ENCODE measurements at places on chromosomes 5 and 9. TPM values are rescaled to one million over a fixed set of nuclear protein-coding genes. Genes with fewer than 3 reads are reported as not detected.

The ELAVL2 gene
- 3.2 TPM for total RNA-seq

The TNFSF8 gene
- 1.6 TPM for total RNA-seq

The ANKDD1B gene
- total RNA-seq = 1.6 TPM

The CDC20B gene
- total RNA-seq = not detected

The OR1N2 gene
- not detected for total RNA-seq

- no peak for DNase-seq
Observed at GRCh38 chr9:89277454-89277853, 33.5 kb upstream of the CKS2 start.

DNA sequence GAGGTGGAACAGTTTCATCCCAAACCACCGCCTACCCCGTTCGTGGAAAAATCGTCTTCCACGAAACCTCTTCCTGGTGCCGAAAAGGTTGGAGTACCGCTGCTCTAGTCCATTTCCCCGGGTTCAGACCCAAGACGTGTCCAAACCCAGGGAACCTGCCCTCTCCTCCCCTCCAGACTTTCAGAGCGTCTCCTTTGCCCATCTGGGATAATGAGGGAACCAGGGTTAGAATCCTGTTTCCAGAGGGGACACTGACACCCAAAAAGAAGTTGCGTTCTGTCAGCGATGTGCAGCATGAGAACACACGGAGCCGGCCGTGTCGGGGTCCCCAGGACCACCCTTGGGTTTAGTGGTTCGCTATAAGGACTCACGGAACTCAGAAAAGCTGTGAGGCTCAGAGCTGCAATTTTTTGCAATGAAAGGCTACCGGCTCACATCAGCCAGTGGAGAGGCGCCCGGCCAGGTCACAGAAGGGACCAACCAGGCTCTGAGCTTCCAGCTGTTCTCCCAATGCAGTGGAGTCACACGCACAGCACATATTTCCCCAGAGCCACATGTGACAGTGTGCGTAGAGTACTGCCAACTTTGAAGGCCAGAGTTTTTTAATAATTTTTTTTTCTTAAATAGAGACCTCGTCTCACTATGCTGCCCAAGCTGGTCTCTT is 19.4 kb downstream of the LAMC3 start:
- no peak for DNase-seq

- DNase-seq = no peak
Observed at GRCh38 chr5:41539454-41539853, 29.1 kb upstream of the PLCXD3 start.

DNA sequence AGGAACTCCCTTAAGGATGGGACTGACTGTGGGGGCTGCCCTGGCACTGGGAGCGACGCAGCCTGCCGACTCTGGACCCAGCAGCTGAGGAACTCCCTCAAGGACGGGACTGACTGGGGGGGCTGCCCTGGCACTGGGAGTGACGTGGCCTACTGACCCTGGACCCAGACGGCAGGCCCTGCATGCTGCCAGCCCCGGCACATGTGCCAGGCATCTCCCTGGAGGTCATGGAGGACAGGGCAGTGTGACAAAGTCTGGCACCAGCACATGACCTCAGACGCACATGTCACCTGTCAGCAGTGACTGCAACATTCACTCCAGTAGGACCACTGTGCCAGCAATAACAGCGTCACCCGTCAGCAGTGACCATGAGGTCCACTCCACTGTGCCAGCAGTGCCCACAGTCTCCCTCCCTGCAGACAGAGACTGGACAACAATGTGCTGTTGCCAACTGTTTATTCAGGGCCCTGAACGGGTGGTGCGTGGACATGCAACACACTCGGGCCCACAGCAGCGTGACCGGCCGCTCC is 4.5 kb downstream of the FBXW5 start:
- DNase-seq = no peak

GRCh38 chr9:85884256-85884655 is 56.7 kb upstream of the NAA35 start:
- DNase-seq = no peak

- no peak for DNase-seq
Observed at GRCh38 chr5:40928886-40929448, 19.7 kb downstream of the C7 start.

DNA sequence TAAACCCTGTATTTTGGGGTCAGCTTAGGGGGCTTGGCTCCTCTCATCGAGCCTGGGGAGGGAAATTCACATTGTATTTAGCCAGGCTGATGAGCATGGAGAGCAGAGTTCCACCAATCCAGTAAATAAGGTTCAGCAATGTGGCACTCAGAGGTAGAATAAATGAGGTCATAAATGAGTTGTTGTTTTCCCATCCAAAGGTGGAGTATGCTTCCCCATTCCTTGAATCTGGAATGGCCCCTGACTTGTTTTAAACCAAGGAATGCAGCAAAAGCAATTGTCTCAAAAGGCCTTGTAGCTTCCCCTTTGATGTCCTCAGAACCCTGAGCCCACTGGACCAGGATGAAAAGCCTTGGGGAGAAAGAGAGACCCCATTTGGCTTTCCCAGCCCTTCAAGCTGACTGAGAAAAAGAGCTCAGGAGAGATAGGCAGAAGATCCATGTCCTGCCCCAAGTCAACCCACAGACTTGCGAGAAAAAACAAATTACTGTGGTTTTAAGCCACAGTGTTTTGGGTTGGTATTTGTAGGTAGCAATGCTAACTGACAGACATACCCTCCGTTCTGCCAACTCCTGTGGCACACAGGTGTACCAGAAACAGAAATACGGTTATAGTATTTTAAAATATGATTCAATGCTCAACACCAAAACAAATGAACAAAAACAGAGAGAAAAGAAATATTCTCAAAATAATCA is 566.0 kb upstream of the DMAC1 start:
- no peak for DNase-seq

GRCh38 chr9:93585695-93586094 is 9.3 kb downstream of the PHF2 start:
- DNase-seq = no peak

DNA sequence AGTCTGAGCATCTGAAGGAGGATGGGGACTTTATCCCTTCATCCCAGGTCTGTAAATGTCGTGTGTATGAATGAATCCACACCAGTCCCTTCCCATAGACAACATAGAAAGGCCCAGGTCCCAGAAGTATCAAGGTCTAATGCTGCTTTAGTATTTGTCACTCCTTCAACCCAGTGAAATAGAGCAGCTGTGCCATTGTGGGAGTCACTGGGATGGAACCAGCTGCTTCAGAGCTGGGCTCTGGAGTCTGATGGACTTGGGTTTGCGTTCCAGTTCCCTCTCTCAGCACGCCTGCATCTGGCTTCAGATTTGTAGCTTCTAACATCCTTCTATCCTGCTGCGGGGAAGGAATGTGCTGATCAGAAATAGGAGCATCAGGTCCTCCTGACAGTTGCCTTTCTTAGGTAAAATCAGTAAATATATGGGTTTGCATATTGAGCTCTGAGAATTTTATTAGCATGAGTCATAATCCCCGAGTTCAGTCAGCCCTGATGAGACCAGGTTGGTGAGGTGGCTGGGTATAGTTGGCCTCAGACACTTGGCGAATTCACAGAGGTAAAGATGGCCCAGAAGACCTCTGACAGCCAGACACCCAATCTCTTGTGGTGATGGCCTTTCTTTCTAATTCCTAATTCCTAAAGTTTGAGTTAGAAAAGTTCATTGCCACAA is 10.1 kb downstream of the ACO1 start:
- DNase-seq = no peak

GRCh38 chr5:151383011-151383410 is 35.7 kb upstream of the SLC36A2 start:
- no peak for DNase-seq

DNA sequence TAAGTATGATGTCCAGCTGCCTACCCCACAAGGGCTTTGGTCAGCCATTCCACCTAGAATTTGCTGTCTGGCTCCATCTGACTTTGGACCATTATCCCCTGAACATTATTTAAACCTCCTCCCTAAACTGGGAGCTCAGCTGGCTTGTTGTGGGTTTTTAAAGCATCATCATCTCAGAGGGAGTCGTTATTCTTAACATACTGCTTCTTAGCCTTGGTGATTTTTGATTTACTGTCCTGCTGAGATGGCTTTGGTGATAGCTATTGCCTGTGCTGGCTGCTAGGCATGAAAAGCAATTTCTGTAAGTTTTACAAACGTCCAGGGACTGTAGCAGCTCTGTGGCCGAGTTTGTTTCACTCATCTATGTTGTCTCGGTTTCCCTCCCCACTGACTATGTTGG is 256.1 kb downstream of the NR3C1 start:
- no peak for DNase-seq

- no peak for DNase-seq
Observed at GRCh38 chr5:80713631-80714030, 58.8 kb upstream of the DHFR start.

DNA sequence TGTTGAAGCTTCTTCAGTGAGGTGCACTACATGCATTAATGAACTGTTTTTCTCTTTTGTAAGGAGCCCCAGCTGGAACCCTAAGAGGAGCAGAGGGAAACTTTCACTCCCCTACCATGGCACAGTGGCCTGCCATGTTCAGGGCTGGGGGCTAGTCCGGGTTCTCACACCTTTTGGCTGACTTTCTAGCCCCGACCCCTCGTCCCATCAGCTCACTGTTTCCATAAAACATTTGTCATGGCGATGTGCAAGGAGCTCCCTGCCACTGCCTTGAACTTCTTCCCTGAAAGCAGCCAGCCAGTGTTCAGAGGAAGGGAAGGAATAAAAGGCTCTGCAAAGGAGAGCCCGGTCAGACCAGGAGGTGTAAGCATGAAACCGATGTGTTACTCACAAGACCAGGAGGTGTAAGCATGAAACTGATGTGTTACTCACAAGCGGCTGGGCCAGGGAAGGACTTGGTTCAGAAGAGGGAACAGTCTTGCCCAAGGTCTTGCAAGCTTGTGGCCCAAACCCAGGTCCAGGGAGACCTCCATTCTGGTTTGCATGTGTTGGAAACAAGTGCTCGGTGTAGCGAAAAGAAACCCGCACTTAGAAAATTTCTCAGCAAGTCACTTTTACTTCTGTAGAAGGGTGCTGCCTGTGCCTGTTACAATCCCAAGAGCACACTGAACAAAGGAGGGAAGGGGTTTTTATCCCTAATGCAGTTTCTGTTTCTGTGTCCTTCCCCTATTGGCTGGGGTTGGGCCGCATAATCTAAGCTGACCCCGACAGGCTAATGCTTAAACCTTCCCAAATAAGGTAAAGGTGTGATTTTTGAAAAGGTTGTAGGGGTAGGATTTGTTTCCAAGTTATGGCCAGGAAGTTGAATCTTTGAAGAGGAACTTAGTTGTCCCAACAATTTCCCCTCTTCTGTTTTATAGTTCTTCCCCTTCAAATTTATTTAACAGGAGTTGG is 3.4 kb upstream of the ABO start:
- no peak for DNase-seq

Data from skin of body (tissue), 3 donors.